ELR (cell line): ENCODE measurements at places on chromosomes 16 and 17.

DNA sequence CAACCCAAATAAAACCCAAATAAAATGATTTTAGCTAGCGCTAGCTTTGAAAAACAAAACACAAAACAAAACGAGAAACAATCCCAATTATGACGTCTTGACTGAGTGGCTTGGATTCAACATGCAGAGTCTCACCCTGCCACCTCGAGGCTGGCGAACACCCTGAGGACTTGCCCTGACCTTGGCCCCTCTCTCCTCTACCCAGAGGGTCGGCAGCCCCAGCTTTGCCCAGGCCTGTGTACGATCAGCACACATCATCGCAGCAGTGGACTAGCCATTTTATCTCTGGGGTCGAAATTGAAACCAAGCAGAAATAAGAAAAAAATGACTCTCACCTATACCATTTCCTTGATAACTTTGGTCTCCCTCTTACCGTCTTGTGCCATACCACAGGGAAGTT lies 4.9 kb downstream of the JMJD6 start:
- no peak for DNase-seq

DNA sequence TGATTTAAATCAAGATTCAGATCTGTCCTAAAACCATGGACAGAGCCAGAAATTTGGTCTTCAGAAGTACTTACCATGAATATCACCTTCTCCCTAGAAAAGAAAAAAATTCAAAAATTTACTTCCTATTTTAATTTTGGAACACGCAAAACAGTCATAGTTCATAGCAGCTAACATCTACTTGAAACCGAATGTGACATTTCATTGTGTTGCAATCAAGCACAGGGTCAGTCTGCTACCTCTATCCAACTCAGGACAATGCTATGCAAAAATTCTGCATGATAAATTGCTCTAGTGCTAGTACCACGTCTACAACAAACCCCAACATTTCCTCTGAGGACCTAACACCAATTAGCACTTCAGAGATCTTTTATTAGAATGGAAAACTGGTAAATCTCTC lies 7.7 kb downstream of the JPT1 start:
- no peak for DNase-seq

DNA sequence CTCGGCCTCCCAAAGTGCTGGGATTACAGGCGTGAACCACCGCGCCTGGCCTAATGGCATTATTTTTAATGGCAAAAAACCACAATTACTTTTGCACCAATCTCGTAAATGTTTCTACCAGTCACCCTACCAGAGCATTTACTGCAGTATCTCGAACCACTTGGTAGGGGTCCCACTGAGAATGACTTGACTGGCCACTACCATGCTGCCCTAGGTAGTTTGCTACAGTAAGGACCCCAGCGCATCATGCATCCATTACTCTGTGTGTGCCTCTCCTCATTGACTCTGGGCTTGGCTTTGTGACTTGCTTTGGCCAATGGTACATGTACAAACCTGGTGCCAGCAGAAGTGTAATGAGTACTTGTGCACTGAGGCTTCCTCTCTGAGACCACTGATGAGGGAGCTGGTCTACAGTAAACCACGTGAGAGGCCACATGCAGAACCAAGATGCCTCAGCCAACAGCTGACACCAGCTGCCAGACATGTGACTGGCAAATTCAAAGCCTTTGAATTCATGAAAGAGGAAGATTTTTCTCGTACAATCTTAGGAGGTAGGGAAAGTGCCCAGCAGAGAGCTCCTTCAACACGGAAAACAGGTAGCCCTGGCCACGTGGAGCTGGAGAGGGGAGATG lies 421.7 kb upstream of the C16orf82 start:
- no peak for DNase-seq

- DNase-seq = no peak
Measured at GRCh38 chr17:40548491-40548981, 16.7 kb downstream of the CCR7 start.

GRCh38 chr16:56425439-56425832 lies at the start of gene AMFR:
Gene AMFR (minus strand): TSS chr16:56425545. CDS start chr16:56425327, 218 bp downstream.
- DNase-seq = peak; percentile 89

- DNase-seq = no peak
Measured at GRCh38 chr16:49179714-49180330, 101.8 kb downstream of the CBLN1 start.

DNA sequence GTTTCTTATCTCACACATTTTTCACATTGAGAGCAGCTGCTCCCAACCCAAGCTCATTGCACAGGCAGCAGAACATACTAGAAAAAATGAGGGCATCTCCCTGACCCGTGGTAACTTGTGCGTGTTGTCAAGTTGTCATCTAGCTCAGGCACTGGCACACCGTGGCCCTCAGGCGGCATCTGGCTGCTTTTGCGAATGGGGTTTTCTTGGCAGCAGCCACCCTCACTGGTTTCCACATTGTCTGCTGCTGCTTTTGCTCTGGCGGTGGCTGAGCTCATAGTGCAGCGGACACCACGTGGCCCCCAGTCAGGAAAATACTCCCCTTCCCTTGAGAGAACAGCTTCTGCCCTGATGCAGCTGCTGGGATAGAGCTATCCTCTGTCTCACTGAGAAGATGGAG lies 9.4 kb upstream of the TEDC2 start:
- DNase-seq = no peak

- no peak for DNase-seq
Measured at GRCh38 chr17:46895171-46895570, 27.8 kb upstream of the GOSR2 start.

DNA sequence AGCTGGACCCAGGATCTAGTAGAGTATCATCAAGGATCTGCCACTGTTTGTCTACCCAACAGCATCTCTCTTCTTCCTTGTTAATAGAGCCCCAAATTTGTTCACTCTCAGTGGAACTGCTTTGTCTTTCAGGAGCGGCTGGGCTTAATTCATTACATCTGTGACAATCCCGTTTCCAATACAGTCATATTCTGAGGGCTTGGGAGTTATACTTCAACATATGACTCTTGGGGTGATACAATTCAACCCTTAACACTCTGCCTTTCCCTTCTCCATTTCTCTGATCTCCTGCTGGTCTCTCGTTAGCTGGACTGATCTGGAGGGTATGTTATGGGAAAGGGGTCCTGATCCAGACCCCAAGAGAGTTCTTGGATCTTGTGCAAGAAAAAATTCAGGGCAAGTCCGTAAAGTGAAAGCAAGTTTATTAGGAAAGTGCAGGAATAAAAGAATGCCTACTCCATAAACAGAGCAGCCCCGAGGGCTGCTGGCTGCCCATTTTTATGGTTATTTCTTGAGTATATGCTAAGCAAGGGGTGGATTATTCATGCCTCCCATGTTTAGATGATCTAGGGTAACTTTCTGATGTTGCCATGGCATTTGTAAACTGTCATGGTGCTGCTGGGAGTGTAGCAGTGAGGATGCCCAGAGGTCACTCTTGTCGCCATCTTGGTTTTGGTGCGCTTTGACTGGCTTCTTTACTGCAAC lies 42.4 kb downstream of the IQCK start:
- DNase-seq = no peak

DNA sequence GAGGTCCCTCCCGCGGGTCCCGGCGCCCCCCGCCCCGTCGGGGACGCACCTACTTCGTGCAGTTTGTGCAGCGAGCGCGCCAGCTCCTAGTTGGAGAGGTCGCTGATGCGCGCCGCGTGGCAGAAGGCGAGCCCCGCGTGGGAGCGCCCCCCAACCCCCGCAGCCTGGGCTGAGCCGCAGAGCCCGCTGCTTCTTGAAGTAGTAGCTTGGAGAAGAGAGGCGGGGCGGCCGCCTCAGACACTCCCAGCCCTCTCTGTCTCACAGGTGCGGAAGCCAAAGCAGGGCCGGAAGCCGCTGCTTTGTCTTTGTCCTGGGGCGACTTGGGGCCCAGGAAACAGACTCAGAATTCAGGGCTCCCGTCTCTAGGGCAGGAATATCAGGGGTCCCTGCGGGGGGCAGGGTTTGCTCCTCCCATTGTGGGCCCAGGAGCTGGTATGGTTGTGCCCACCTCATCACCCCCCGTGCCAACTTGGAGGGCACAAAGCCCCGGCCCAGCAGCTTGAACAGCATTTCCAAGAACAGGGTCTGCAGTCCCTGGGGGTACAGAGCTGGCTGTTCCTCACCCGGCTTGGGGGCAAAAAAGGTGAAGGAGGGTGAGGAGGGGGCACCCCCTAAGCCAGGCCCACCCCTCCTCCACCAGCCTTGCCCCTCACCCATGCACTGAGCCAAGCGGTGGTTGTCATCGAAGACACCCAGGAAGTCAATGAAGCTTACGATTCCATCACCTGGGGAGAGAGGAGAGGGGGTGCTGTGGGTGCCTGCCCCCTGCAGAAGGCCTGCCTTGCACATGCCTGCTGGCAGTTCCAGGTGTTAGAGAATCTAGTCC lies 13.5 kb downstream of the SPATA32 start:
- DNase-seq = no peak

GRCh38 chr16:55325458-55326109 lies 1.6 kb downstream of the IRX6 start:
- no peak for DNase-seq

- DNase-seq = peak; percentile 45
Measured at GRCh38 chr16:2008631-2009163, 924 bp downstream of the ZNF598 start.

DNA sequence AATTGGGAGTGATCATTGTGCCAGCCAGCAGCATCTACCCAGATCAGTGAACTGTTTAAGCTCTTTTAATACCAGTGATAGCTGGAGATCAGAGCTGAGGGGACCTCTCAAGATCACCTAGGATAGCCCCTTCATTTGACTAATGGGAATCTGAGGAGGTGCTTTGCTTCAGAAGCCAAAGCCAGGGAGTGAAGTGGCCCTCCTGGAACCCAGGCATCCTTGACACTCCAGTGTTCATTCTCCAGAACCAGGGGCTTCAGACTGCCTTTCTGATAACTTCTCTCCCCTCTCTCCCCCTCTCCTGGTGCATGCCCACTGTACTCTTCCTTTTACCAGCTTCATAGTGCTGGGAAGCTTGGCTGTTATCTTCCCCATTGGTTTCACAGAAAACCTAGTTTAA lies 48.0 kb upstream of the SLC12A3 start:
- no peak for DNase-seq

- DNase-seq = no peak
Measured at GRCh38 chr16:87809150-87809902, 43.5 kb upstream of the KLHDC4 start.

- DNase-seq = peak; percentile 92
Measured at GRCh38 chr17:29219378-29220047, 27.1 kb upstream of the CRYBA1 start.

DNA sequence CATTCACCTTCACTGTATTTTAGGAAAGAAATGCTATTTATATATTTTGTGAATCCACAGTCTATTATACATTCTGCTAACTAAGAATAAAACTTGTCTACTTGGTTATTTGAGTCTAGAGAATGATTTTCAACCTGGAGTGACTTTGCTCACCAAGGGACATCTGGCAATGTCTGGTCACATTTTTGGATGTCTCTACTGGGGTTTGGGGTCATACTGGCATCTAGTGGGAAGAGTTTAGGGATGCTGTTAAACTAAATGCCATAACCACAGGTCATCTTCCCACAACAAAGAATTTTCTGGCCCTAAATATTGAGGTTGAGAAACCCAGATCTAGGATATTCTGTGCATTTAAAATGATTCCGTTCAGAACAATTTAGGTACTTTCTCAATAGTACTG lies 26.0 kb downstream of the KCNJ16 start:
- DNase-seq = peak; percentile 38

- peak; percentile 17 for DNase-seq
Measured at GRCh38 chr16:30533748-30534367, 800 bp downstream of the ZNF747 start.

DNA sequence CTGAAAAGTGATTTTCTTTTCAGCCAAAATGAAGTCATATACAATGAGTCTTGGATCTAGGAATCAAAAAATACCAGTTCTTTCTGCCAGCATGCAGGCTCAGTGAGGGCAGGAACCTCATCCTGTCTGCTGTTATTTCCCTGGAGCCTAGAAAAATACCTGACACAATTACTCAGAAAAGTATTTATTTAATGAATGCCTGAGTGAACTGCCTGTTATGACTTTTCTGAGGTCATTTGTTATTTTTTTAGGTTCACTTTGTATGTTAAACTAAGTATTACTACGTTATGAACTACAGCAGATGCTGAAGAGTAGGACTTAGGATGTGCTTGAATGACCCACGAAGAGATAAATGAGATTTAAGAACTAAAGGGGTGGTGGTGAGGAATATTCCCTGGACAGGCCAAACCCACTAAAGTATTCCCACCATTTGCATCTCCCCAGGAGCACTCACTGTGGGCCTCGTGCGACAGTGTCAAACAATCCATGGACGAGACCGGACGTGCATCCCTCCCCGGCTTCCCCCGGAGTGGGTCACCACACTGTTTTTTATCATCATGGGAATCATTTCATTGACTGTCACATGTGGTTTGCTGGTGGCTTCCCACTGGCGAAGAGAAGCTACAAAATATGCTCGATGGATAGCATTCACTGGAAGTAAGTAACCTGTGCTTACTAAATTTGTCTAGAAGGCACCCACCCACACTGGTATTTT lies 17.1 kb upstream of the VWA3A start:
- peak; percentile 73 for DNase-seq

DNA sequence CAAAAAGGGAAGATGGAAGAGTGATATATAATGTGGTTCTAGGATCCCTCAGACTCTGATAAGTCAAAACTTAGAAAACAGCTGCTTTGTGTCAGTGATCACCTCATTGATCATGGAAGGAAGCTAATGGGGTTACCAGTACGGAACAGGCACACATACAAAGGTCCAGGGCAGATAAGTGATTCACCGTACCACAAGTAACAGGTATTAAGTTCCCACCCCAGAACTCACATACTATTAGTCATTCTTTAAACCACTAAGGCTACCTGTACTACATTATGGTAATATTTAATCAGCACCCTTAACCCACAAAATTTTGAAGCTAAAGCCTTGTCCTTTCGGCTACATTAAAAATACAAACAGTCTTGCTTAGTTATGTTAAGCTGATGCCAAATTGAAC lies 17.4 kb downstream of the RNF43 start:
- DNase-seq = no peak

DNA sequence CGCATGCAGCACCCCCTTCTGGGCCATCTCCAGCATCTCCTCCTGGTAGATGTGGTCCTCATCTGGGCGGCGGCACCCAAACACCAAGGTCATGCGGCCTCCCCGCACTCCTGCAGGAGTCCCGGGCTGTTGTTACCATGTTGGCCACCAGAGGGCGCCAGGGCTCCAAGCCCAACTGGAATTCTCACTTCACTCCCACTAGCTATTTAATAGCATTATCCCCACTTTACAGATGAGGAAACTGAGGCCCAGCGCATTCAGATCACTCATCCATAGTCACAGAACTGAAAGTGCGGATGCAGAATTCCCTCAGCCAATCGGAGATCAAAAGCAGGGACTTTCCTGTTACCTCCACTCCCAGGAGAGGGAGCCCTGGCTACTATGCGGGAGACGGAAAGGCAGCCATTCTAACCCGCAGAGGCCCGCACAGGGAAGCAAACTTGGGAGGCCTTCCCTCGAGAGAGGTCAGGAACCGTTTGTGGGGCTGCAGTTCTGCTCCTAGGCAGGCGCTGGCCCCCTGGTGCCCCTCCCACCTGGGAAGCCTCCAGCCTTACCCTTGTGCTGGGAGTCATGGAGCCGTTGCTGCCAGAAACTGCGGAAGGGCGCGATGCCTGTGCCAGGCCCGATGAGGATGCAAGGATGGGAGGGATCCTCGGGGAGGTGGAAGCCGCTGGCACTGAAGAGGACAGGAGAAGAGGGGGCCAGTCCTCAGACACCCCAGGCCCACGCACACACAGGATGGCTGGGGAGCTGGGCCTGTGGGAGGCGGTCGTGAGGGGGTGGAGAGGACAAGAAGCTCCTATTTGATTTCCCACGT lies 40.1 kb downstream of the NOS2 start:
- peak; percentile 60 for DNase-seq
